Stimulated activated naive B cell treated with anti-CD40 and anti-IgM and Interleukin-4, amounts not matched to agents 10 μg/mL and 1 μg/mL and 100 μg/mL, for 72 hours (primary cell): ENCODE measurements at places on chromosomes 1 and 21.

DNA sequence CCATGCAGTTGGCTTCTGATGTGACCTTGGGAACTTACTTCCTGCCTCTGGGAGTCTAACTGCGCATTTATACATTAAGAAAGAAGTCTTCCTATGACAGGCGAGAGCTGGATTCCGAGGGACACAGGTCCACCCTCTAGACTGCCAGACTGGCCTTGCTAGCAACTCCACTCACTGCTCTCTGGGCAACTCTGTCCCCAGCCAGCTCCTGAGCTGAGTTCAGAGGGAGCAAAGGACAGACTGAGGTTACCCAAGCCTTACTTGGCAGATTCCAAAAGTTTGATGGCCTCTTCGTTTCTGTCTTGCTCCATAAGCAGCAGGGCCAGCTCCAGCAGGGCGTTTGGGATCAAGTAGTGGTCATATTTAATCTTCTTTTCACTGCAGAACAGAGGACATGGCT is 41.8 kb downstream of the TTC39A start:
- H3K4me3 ChIP-seq = no peak overlapping the region
- peaks cover 3% of the 10 kb centered on the region for H3K27me3 ChIP-seq
- H3K27ac ChIP-seq = no peak overlapping the region

- no peaks in the 10 kb centered on the region for H3K27me3 ChIP-seq
- peak overlapping the region; percentile 100 for H3K27ac ChIP-seq
- peak overlapping the region; percentile 92 for H3K4me3 ChIP-seq
- DNase-seq = peak; percentile 79
- peaks cover 7% of the 10 kb centered on the region for H3K36me3 ChIP-seq
Measured at GRCh38 chr1:146051452-146051851, 29.9 kb upstream of the HJV start.

DNA sequence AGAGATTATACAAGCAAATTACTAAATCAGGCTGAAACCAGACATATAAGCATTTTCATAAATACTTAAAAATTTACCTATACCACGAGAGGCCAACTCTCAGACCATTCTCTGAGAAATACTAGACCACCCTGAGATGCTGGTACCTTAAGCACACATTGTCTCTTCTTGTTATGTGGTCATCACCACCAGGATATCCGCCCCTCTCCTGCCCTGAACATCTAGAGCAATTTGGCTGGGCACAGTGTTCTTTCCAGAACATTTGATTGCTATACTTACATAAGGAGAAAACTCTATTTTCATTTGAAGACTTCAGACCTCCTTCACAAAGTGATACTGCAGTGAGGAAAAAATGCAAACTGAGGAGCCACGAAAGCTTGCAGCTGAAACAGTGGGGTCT is 36.2 kb upstream of the DUSP10 start:
- H3K27me3 ChIP-seq = no peaks in the 10 kb centered on the region
- H3K4me1 ChIP-seq = peaks cover 59% of the 10 kb centered on the region
- H3K36me3 ChIP-seq = peaks cover 2% of the 10 kb centered on the region
- no peak for DNase-seq
- H3K4me3 ChIP-seq = peak overlapping the region; percentile 50
- H3K27ac ChIP-seq = peak overlapping the region; percentile 92

- H3K4me1 ChIP-seq = peaks cover 41% of the 10 kb centered on the region
- no peak overlapping the region for H3K27ac ChIP-seq
- no peaks in the 10 kb centered on the region for H3K36me3 ChIP-seq
- H3K4me3 ChIP-seq = no peak overlapping the region
Measured at GRCh38 chr1:41856944-41857285, 61.8 kb downstream of the HIVEP3 start.

- peak; percentile 96 for DNase-seq
- peak overlapping the region; percentile 98 for H3K27ac ChIP-seq
- H3K27me3 ChIP-seq = no peaks in the 10 kb centered on the region
- peaks cover 54% of the 10 kb centered on the region for H3K4me1 ChIP-seq
- peak overlapping the region; percentile 99 for H3K4me3 ChIP-seq
- peaks cover 61% of the 10 kb centered on the region for H3K36me3 ChIP-seq
Measured at GRCh38 chr1:2555634-2556276, 416 bp upstream of the TNFRSF14 start.

DNA sequence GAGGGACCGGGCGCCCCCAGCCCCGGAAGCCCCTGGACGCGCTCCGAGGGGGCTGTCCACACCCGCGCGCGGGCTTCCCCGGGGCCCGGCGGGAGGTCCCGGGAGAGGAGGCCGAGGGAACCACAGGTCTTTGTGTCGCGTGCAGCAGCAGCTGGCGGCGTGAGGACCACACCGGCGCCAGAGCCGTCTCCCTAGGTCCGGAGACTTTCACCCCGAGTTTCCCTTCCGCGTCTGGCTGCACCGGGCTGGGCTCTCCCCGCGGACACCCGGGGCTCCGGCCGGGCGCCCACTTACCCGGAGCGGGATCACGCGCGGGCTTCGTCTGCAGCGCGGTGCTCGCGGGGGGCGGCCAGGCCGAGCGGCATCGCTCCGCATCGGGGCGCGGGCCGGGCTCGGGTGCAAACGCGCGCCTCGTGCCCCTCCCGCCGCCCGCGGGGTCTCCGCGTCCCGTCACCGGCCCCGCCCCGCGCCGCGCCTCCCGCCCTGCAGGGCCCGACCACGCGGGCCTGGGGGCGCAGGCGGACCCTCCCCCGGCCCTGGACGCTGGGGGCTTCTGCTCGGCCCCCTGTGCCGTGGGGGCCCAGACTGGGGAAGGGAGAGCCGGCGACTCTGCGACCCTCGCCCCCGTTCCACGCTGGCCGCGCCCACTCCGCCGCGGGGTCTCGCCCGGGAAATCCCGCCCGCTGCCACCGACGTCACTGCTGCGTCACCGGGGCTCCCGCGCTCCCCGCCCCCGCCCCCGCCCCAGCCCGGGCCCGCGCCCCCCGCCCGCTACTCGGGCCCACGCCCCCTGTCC is at the start of gene GNG4:
GNG4 (minus strand) TSS at position 417 of the 796 bp plus-strand sequence. CDS start 65,946 bp downstream, outside the sequence.
- H3K27ac ChIP-seq = no peak within 1 kb of the TSS
- peaks cover 9% of the 10 kb centered on the region for H3K4me1 ChIP-seq

GRCh38 chr1:167645140-167645541 is 15.1 kb downstream of the RCSD1 start:
- peak overlapping the region; percentile 85 for H3K27ac ChIP-seq
- H3K36me3 ChIP-seq = peaks cover 29% of the 10 kb centered on the region
- no peaks in the 10 kb centered on the region for H3K27me3 ChIP-seq
- peaks cover 64% of the 10 kb centered on the region for H3K4me1 ChIP-seq

DNA sequence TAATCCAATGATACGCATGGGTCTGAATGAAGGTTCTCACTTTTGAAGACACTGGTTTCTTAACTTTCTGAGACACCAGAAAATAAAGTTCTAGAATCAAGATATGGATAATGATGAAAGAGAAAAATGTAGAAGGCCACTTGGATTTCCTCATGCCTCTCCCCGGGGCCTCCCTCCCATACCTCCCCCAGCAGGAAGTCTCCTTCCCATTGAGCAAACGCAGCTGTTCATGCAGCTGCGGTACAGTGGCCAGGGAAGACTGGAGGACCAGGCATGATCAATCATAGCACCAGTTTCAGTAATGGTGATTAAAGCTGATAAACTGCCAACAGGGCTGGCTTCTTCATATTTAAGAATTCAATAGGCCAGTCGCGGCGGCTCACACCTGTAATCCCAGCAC is 10.9 kb upstream of the UBR4 start:
- peaks cover 12% of the 10 kb centered on the region for H3K4me1 ChIP-seq
- no peak overlapping the region for H3K4me3 ChIP-seq
- no peaks in the 10 kb centered on the region for H3K27me3 ChIP-seq
- peaks cover 48% of the 10 kb centered on the region for H3K36me3 ChIP-seq
- no peak for DNase-seq

GRCh38 chr1:206466840-206467649 is 3.2 kb upstream of the IKBKE start:
- H3K36me3 ChIP-seq = peaks cover 7% of the 10 kb centered on the region
- no peaks in the 10 kb centered on the region for H3K27me3 ChIP-seq
- H3K27ac ChIP-seq = peak overlapping the region; percentile 68
- H3K4me1 ChIP-seq = peaks cover 70% of the 10 kb centered on the region

GRCh38 chr1:162916407-162916806 is 55.4 kb upstream of the CCDC190 start:
- no peak overlapping the region for H3K4me3 ChIP-seq
- peaks cover 21% of the 10 kb centered on the region for H3K27me3 ChIP-seq
- no peak for DNase-seq

DNA sequence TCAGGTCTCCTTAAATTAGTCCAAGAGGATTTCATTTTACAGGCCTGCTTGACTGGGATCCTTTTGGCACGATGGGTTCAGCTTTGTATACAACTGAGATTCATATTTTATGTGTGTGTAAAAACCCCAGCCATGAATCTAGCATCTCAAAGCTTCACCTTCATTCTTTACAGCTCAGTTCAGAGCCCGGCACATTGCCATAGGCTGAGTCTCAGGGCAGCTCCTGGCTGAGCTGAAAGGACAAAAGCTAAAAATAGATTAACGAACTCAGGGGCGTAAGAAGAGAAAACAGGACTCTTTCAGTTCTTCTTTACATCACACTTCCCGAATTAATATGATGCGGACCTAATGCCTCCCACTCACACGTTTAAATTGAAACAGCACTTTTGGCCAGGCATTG is 262.8 kb upstream of the PBX1 start:
- no peaks in the 10 kb centered on the region for H3K27me3 ChIP-seq
- no peaks in the 10 kb centered on the region for H3K36me3 ChIP-seq

- peaks cover 5% of the 10 kb centered on the region for H3K4me1 ChIP-seq
- H3K27ac ChIP-seq = no peak overlapping the region
- no peak overlapping the region for H3K4me3 ChIP-seq
- no peaks in the 10 kb centered on the region for H3K27me3 ChIP-seq
- peaks cover 55% of the 10 kb centered on the region for H3K36me3 ChIP-seq
Measured at GRCh38 chr1:67393240-67393639, 37.0 kb downstream of the SERBP1 start.

DNA sequence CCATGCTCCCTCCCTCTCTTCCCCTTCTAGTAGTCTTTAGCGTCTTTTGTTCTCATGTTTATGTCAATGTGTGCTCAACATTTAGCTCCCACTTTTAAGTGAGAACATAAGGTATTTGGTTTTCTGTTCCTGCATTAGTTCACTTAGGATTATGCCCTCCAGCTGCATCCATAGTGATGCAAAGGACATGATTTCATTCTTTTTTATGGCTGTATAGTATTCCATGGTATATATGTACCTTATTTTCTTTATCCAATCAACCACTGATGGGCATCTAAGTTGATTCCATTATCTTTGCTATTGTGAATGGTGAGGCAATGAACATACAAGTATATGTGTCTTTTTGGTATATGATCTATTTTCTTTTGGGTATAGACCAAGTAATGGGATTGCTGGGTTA is 38.3 kb upstream of the PALMD start:
- H3K27me3 ChIP-seq = no peaks in the 10 kb centered on the region
- H3K27ac ChIP-seq = no peak overlapping the region
- no peak for DNase-seq
- no peak overlapping the region for H3K4me3 ChIP-seq
- no peaks in the 10 kb centered on the region for H3K4me1 ChIP-seq

DNA sequence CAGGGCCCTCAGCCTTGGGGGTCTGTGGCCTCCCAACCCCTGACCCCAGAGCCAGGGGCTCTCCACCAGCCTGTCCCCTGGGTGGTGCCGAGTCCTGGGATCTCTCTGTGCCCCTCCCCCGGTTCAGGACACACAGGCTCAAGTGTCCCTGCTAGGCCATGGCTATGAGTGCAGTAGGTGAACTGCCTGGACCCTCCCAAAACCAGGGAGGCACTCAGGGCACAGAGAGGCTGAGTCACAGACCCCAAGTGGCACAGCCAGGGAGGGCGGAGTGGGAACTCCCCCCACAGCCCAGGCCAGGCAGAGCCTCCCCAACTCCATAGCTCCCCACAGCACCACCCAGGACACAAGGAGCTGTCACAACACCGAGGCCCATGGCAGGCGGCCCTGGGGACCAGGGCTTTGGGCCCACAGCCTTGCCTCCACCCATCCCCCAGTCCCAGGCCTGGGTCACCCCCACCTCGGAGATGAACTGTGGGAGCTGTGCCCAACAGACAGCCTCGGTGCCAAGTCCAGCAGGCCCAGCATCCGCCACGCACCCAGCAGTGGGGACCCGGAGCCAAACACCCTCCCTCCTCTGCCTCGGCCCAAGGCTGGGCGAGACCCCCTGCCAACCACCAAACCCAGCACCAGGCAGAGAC is 3.2 kb downstream of the DVL1 start:
- H3K36me3 ChIP-seq = peaks cover 8% of the 10 kb centered on the region
- peaks cover 12% of the 10 kb centered on the region for H3K4me1 ChIP-seq
- no peaks in the 10 kb centered on the region for H3K27me3 ChIP-seq
- no peak overlapping the region for H3K27ac ChIP-seq
- H3K4me3 ChIP-seq = no peak overlapping the region

- no peaks in the 10 kb centered on the region for H3K4me1 ChIP-seq
- no peak overlapping the region for H3K4me3 ChIP-seq
- no peak overlapping the region for H3K27ac ChIP-seq
- peaks cover 7% of the 10 kb centered on the region for H3K27me3 ChIP-seq
- no peak for DNase-seq
- no peaks in the 10 kb centered on the region for H3K36me3 ChIP-seq
Measured at GRCh38 chr1:45141247-45142003, 65.0 kb downstream of the ZSWIM5 start.

GRCh38 chr1:96545935-96546656 is 175.5 kb upstream of the PTBP2 start:
- H3K27ac ChIP-seq = no peak overlapping the region
- H3K4me3 ChIP-seq = no peak overlapping the region
- H3K27me3 ChIP-seq = no peaks in the 10 kb centered on the region
- H3K36me3 ChIP-seq = no peaks in the 10 kb centered on the region

DNA sequence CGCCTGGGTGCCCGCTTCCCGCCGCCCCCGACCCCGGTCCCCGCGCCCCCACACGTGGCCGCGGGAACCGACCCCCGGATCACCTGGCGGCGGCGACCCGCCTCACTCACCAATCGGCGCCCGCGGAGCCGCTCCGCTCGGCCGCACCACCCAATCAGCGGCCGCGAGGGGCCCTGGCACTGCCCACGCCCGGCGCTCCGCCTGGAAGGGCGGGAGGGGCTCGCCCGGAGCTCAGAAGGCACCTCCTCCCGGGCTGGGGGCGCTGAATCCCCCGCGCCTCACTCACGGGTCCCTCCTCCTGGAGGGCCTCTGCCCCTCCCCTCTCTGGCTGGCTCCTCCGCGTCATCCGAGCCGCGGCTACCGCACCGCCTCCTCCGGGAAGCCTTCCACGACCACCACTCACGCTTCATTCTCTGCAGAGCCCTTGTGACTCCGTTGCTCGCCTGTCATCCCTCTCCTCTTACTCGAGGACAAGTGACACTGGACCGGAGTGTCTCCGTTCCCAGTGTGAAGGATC is 374 bp downstream of the SH2D5 start:
- peaks cover 44% of the 10 kb centered on the region for H3K4me1 ChIP-seq
- peak overlapping the region; percentile 92 for H3K4me3 ChIP-seq
- peak overlapping the region; percentile 86 for H3K27ac ChIP-seq
- peaks cover 38% of the 10 kb centered on the region for H3K27me3 ChIP-seq
